ENCODE measurements at places on chromosomes 2 and 18. TPM values are rescaled to one million over a fixed set of nuclear protein-coding genes. Genes with fewer than 3 reads are reported as not detected.

TEX261 gene
- 29.9 TPM for total RNA-seq

SRBD1 gene
- total RNA-seq: 19.3 TPM

DNAJC27 gene
- total RNA-seq: 5.5 TPM

ERBB4 gene
- total RNA-seq: not detected

INPP4A gene
- 40.7 TPM for total RNA-seq

DNA sequence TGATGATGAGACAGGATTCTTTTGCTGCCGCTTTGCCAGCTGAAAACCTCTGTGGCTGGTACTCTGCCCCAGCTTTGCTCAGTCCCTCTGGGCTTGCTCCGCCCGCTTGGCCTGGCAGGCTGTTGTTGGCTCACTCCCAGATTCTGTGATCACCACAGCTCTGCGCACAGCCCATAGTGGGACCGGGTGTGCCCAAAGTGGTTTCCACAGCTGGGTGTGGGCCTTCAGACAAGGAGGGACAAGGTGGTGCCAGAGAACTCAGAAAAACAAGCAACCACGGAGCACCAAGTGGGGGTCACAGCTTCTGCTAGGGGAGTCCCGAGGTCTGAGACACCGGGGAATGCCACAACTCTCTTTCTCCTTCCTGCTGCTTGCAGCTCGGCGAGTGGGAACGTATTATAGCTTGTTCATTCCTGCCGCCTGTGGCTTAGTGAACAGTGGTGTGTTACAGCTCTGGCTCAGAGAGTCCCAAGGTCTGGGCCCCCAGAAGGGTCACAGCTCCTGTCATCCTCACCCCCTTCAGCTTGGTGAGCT, 9.2 kb upstream of the KYNU start:
- H3K36me3 ChIP-seq: no peaks in the 10 kb centered on the region
- H3K27ac ChIP-seq: no peak overlapping the region
- no peak overlapping the region for H3K4me3 ChIP-seq
- H3K27me3 ChIP-seq: no peaks in the 10 kb centered on the region
- DNase-seq: no peak

GRCh38 chr2:232027530-232027929, 66.0 kb downstream of the DIS3L2 start:
- peak overlapping the region; percentile 40 for H3K27ac ChIP-seq
- H3K4me3 ChIP-seq: no peak overlapping the region
- H3K4me1 ChIP-seq: peaks cover 30% of the 10 kb centered on the region

DNA sequence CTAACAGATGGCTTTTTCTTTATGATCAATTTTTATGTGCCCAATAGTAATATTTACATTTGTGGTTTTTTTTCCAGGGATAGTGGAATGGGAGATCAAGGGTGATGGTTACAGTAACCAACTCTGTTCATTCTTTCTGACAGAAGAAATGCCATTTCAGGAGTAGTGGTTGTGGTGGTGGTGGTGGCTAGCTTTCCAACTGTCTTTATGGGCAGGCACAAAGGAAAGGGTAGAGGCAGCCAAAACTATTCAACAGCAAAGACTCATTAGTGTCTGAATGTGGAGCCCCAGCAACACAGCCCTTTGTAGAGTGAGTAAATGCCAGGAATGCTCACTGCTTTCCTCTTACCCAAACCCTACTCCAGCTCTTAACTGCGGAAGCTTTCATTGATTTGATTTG, 227.7 kb downstream of the RND3 start:
- H3K27me3 ChIP-seq: no peaks in the 10 kb centered on the region
- no peak for DNase-seq

DNA sequence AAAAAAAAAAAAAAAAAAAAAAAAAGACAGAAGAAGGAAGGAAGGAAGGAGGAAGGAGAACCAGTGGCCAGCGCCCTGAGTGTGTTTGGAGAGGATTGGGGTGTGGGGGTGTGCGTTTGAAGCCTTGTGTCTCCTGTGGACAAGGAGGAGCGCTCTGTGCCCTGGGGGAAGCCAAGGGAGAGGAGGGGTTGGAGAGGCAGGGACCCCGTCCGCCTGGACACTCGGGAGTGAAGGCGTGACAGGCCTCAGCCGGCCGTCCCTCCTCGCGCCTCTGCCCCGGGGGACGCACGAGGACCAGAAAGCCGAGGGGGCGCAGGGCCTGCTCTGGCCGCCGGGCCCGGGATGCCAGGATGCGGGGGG, 44.9 kb downstream of the SERTAD2 start:
- H3K36me3 ChIP-seq: no peaks in the 10 kb centered on the region
- H3K4me3 ChIP-seq: peak overlapping the region; percentile 60
- peaks cover 26% of the 10 kb centered on the region for H3K4me1 ChIP-seq

DNA sequence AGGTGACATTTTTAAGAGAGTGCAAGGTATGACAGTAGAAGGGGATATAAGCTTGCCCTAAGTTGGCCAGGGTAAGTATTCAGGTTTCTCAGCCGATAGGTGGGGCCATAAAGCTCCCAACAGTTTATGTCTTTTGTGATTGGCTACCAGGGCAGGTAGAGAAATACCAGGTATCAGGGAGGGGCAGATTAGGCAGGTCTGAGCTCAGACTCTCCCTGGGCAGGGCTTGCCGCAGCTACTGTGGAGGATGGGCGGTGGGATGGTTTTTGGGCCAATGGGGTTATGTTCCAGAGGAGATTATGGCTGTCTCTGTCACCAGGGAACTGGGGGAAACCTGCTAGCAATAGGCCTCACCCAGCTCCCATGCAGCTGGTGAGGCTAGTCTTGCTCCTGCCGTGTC, 211.6 kb downstream of the PTH2R start:
- H3K4me3 ChIP-seq: no peak overlapping the region
- no peaks in the 10 kb centered on the region for H3K27me3 ChIP-seq
- H3K27ac ChIP-seq: no peak overlapping the region
- no peak for DNase-seq

GRCh38 chr2:113060396-113060795, 1.4 kb downstream of the IL36RN start:
- no peak for DNase-seq
- H3K27ac ChIP-seq: no peak overlapping the region
- no peaks in the 10 kb centered on the region for H3K27me3 ChIP-seq
- peaks cover 6% of the 10 kb centered on the region for H3K36me3 ChIP-seq
- H3K4me3 ChIP-seq: no peak overlapping the region

DNA sequence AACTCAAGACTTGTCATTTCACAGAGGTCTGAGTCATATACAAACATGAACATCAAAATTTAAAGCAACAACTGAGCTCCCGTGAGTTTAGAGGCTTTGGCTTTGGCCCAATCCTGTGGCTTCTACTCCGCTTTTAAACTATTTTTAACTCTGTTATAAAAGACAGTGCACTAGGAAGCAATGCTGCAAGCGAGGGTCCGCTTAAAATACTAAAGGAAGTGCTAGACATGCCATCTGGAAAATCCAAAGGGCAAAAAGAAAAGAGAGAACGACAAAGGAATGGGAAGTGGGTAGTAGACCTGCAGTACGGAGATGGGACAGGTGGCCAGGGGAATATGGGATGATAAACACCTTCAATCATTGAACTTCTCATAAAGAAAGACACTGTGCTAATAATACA, 37.4 kb upstream of the MYT1L start:
- no peaks in the 10 kb centered on the region for H3K4me1 ChIP-seq
- no peak for DNase-seq
- H3K36me3 ChIP-seq: no peaks in the 10 kb centered on the region
- no peaks in the 10 kb centered on the region for H3K27me3 ChIP-seq

DNA sequence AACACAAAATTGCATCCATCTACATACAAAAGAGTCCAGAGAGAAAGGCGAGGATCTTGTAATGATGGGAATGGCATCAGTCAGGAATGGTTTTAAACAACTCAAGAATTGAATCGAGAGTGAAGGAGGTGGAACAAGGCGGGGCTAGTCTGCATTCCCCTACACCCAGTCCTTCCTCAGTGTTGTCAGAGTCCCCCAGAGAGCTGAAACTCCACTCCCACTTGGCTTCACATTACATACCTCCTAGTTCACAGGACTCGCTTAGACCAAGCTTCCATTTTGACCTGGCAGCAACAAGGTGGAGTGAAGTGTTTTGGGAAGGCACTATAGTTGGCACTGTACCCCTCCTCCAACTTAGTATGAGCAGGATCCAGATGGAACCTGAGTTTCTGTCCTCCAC, 1273.5 kb upstream of the CRIM1 start:
- H3K27me3 ChIP-seq: no peaks in the 10 kb centered on the region
- H3K4me1 ChIP-seq: no peaks in the 10 kb centered on the region
- H3K4me3 ChIP-seq: no peak overlapping the region
- DNase-seq: no peak
- no peak overlapping the region for H3K27ac ChIP-seq

GRCh38 chr2:58107803-58108710, 61.5 kb downstream of the VRK2 start:
- H3K4me3 ChIP-seq: no peak overlapping the region
- no peaks in the 10 kb centered on the region for H3K27me3 ChIP-seq
- DNase-seq: no peak
- peaks cover 13% of the 10 kb centered on the region for H3K4me1 ChIP-seq
- H3K36me3 ChIP-seq: peaks cover 5% of the 10 kb centered on the region

- H3K27ac ChIP-seq: no peak overlapping the region
- no peaks in the 10 kb centered on the region for H3K4me1 ChIP-seq
- no peaks in the 10 kb centered on the region for H3K36me3 ChIP-seq
- no peak overlapping the region for H3K4me3 ChIP-seq
- H3K27me3 ChIP-seq: no peaks in the 10 kb centered on the region
Measured at GRCh38 chr2:120778244-120778643, 42.6 kb downstream of the GLI2 start.

DNA sequence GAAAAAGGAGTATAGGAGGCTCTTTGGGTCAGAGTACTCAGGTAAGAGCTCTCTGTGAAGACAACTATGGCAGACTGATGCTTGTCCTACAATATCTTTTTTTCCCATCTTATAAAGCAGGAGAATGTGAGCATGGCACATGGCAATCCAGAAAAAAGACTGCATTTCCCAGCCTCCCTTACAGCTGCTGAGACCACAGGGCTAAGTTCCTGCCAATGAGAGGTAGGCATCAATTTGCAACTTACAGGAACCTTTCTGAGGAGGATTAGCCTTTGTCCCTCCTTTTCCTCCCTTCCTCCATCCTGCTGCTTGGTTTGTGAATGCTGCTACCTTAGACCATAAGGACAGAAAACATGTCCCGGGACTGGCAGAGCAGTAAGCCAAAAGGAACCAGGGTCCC, 37.8 kb upstream of the ST8SIA5 start:
- H3K36me3 ChIP-seq: no peaks in the 10 kb centered on the region
- no peaks in the 10 kb centered on the region for H3K4me1 ChIP-seq
- no peaks in the 10 kb centered on the region for H3K27me3 ChIP-seq
- DNase-seq: no peak
- no peak overlapping the region for H3K4me3 ChIP-seq

- no peaks in the 10 kb centered on the region for H3K27me3 ChIP-seq
- peaks cover 13% of the 10 kb centered on the region for H3K4me1 ChIP-seq
- peak overlapping the region; percentile 34 for H3K4me3 ChIP-seq
- peak; percentile 27 for DNase-seq
Measured at GRCh38 chr2:37005118-37005868, 39.0 kb upstream of the STRN start.

DNA sequence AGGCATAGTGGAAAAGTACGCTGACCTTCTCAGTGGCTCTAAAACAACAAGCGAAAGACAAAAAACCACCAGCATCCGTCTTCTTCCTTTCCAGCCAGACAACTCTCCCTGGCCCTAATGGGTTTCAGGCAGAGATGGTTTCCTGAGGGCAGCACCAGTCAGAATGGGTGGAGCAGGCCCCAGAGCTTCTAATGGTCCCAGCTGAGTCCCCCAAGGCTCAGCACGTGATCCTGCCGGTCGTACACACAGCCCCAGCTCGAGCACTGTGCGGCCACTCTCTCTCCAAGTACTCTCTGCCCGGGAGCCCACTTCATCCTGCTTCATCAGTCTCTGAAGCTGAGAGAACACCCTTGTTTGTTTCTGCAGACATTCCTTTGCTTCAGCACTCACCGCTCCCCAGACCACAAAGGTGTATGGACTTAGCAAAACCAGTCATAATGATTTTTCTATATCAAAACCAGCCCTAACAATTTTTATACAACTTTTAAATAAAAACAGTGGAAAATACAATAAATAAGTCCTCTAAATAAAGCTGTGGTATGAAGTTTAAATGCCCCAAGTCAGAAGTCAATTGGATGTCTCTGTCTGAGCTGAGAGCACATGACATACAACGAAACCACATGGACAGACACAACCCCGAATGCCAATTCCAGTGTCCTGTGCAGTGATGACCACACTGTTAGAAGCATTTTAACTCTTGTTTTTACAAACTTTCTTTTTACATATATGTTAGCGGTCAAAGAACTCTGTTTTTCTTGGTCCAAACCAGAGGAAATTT, 63.9 kb downstream of the PARD6G start:
- peaks cover 8% of the 10 kb centered on the region for H3K27me3 ChIP-seq
- H3K4me3 ChIP-seq: no peak overlapping the region
- no peaks in the 10 kb centered on the region for H3K4me1 ChIP-seq
- no peaks in the 10 kb centered on the region for H3K36me3 ChIP-seq
- H3K27ac ChIP-seq: no peak overlapping the region
- DNase-seq: peak; percentile 1

DNA sequence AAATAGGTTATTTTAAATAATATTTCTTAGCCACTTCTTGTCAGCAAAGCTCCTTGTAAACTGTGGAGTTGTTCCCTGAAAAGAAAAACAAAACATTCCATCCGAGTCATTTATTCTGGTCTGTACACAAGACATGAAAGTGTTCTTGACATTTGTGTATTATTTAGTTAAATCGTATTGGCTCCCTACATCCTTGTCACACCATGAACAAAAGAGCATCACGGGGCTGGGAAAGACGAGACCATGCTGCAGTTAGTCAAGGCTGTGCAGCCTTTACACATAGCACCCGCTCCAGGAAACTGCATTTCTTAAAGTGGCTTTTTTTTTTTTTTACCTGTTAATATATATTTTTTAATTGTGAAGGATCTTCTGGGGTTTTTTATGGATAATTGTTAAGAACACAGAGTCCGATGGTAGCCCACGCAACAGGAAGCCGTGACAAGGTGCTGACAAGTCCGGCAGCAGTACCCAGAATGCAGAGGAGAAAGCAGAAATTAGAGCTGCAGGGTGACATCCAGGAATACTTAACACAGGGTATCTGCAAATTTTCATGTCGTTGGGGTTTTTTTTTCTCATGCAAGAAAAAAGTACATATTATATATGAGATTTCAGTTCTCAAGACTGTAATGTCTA, 588.4 kb downstream of the ARHGAP15 start:
- no peak for DNase-seq
- peaks cover 43% of the 10 kb centered on the region for H3K4me1 ChIP-seq
- H3K36me3 ChIP-seq: peaks cover 32% of the 10 kb centered on the region
- no peaks in the 10 kb centered on the region for H3K27me3 ChIP-seq

- H3K36me3 ChIP-seq: peaks cover 18% of the 10 kb centered on the region
- no peaks in the 10 kb centered on the region for H3K4me1 ChIP-seq
- H3K27ac ChIP-seq: no peak overlapping the region
- H3K27me3 ChIP-seq: no peaks in the 10 kb centered on the region
Measured at GRCh38 chr2:65045651-65046050, 10.6 kb upstream of the CEP68 start.
